ENCODE measurements at places on chromosomes 6 and 20.

DNA sequence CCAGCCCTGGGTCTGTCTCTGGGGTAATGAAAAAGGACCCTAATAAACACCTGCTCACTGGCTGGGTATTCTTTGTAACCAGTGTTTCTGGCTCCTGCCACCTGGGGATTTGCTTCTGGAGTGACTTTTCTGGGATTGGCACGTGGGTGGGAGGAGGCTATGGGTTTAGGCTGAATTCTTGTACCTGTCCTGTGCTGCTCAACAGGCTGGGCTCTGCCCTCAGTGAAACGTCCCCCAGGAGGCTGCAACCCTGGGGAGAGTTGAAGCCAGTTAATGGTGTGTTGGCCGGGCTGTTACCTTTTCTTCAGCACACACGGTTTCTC, 6.8 kb downstream of the NPBWR2 start:
- no peak for DNase-seq

DNA sequence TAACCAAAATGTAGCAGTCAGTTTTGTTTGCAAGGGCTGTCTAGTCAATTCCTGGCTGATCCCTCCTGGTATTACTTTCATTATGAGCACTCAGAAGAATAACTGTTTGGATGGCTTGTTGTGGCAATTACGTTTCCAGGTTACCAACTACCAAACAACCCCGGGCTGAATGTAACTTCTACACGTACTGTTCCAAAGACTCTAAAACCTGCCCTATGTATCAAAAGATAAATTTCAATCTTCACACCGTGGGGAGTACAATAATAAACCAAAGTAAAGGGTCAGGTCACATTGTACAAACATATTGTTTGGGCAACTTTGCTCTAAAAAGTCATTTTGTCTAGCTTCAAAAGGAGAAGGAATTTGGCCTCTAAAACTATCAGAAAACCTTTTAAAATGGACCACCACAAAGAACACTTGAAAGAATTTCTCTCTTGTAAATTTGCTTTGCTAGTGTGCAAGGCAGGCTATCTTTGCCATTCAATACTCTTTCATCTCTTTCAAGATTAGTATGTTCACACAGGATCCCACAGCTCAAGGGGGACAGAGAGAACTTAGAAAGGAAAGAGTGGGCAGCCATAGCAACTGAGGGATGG, 27.6 kb downstream of the DCDC2 start:
- no peak for DNase-seq

DNA sequence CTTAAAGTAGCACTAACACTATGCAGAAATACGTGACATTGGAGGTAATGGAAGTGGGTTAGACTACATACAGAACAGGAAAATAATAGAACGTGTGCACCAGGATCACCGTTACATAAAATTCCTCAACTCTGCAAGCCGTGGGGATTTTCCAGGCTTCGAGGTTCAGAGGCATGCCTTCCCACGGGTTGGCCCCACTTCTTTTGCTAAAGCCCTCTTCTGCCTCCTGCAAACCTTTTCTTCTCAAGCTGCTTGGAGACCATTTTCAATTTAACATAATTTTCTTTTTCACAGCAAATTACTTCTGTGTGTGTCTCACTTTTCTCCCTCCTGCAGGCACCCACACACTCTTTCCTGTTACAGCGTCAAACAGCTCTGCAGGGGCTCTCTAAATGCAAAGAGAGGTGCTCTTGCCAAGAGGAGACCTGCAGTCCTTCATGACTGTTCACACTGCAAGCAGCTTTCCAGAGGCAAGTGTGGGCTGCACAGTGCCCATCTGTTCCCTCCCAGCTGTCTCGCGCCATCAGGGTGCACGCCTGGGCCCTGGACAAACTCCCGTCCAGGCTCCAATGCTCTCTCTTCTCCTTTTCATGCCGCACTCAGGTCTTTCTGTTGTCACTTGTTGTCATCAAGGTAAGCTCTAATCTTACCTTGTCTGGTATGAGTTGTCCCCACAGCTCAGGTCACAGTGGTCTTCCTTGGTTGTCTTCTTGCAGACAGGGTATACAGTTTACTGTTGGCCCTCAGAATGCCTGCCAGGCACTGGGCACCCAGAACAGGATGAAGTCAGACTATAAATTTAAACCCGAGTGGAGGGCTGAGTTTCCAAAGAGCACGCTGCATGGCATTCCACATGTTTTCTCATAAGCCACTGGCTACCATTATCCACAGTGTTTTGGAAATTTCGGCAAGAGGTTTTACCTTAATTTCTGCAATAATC, 164.8 kb upstream of the GGTLC1 start:
- DNase-seq: no peak

DNA sequence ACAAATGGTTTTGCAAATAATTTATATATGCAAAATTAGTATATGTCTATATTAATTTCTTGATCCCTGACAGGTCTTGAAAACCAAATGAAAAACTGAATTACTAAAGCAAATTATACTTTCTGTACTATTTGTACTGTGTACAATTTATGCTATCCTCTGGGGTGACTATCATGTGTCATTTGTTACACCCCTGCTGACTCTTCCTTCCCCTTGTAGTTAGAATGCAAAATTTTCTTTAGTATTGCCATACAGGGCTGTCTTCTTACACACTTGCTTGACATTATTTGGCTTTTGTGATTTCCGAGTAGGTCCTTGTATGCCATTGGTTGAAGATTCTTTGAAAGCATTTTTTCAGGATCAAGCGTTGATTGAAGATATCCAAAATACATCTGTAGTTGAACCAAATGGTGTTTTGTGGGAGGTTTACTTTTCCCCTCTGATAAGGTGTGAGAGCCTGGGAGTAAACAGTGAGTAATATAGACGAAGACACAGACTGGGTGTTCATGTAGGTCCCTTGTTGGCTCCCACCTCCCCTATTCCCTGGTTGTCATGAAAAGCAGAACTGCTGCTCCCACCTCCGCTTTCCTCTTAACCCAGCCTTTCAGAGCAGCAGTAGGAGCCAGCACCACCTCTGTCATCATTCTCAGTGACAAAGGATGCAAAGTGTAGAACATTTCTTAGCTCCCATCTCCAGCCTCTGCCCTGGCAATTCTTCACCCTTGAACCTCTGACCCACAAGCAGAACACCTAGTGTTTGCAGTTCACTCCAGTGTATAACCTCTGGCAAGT, 29.0 kb downstream of the NCOA7 start:
- DNase-seq: no peak

DNA sequence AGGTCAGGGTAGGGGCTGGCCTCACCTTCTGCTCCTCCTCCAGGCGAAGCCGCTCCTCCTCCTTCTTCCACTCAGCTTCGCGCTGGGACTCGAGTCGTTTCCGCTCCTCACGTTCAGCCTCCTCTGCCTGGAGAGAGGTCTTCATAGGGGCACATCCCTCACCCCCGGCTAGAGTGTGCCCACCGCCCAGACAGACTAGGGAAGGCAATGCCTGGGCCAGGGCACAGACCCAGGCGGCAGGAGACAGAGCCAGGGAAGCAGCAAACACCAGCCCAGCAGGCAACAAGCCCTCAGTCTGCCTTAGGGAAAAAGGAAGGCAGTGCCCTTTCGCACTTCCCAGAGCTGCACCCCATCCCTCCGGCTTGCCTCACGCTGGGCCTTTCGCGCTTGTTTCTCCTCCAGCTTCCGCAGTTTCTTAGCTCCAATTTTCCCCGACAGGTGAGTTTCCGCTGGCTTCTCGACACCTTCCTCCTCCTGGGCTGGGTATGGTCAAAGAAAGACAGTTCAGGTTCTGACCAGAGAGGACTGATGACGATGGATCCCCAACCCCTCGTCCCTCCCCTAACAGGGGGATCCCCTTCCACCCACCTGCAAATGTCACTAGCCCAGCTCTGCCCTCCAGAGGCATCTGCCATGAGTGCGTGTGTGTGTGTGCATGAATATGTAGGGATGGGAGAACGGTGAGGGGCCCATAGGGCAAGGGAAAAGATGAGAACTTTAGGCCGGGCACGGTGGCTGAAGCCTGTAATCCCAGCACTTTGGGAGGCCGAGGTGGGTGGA, 4.3 kb downstream of the DDRGK1 start:
- DNase-seq: no peak

- DNase-seq: no peak
These were observed 50.6 kb downstream of the MAFB start for GRCh38 chr20:40638414-40638813.
